ENCODE measurements at places on chromosomes 3 and 15.

DNA sequence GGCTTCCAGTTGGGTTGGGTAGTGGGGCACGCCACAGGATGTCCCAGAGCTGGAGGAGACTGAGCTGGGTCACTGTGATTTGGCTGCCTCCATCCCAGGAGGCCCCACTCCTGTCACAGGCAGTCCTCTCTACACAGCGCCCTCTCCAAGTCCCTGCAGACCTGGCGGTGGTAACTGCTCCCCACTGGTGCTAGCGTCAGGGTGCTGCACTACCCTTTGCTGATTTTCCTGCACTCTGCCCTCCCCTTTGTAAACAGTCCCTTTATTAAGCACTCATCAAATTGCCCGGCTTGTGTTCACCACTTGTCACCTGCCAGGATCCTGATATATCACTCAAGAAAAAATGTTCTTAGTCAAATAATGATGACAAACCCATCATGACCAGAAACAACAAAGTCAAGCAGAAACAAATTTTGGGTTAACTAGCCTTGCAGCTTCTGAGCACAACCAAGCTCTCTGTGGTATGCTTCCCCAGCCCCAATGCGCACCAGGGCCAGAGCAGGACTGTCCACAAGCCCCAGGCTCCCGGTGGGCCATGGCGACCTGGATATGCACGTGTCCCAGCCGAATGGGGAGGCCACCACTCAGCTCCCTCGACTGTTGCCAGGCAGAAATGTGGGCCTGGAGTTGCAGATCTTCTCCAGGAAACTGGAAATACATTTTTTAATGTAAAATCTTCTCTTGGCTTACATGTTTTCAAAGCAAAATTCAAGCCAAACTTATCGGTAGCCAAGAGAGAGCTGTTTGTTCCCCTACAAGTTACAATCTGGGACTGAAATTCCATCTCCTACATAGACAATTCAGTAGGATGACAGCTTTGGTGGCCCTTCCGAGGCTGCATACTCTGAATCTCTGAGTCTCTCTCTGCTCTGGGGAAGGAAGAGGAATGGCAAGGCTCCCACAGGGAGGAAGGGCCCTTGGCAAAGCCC lies 24.5 kb downstream of the MEGF11 start:
- no peak for DNase-seq

- DNase-seq, result no peak
Observed at GRCh38 chr3:3201611-3202010, 22.1 kb upstream of the CRBN start.

GRCh38 chr15:78565951-78566774 lies 843 bp downstream of the CHRNA5 start:
- DNase-seq, result no peak

- DNase-seq, result no peak
Observed at GRCh38 chr15:63374686-63375520, 6.7 kb downstream of the CA12 start.

GRCh38 chr15:56739964-56740640 lies 6.8 kb upstream of the ZNF280D start:
- DNase-seq, result no peak

DNA sequence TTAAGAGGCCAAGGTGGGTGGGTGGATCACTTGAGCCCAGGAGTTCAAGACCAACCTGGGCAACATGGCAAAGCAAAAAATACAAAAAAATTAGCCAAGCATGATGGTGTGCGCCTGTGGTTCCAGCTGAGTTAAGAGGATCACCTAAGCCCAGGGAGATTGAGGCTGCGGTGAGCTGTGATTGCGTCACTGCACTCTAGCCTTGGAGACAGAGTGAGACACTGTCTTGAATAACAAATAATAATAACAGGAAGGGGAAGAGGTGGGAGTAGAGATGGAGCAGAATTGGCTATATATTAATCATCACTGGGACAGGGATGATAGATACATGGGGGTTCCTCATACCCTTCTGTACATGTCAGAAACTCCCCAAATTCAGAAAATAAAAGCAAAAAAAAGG lies 23.8 kb upstream of the NMB start:
- DNase-seq, result no peak

GRCh38 chr3:147215660-147216059 lies 190.7 kb downstream of the ZIC4 start:
- DNase-seq, result no peak

DNA sequence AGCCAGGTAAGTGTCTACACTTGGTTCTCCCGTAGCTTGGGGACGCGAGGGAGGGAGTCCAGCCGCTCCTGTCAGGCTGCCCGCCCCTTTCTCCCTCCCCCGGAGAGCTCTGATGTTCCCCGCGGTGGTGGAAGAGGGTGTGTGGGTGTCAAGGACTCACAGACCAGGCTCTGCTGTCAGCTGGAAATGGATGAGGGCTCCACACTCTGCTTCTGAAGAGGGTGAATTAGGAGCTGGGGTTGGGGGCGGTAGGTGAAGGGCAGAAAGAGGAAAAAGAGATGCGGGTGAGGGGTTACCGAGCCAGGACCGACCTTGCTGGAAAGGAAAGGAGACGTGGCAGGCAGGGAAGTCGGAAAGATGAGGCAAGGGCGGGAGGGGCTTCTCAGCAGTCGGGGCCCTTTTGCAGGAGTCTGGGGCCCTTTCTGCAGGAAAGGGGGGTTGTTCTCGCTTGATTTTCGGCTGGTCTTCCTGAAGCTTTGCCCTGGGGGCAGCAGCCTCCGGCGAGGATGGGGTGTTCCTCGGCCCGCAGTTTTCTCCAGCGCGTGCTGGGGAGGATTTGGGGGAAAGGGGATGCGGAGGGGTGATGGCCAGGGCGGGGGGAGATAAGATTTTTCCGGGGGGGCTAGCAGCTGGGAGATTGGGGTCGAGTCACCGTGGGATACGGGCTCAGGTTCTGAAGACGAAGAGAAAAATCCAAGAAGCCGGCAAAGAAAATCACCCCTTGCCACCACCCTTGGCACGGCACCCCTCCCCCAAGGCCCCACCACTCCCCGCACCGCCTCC lies 602 bp upstream of the BAHD1 start:
- DNase-seq, result no peak
